PC-3 (cell line): ENCODE measurements at places on chromosomes 6 and 20. TPM values are rescaled to one million over a fixed set of nuclear protein-coding genes. Genes with fewer than 3 reads are reported as not detected.
A peak's percentile ranks its signal among the peaks of the same experiment; 100 is the strongest.

Gene APCDD1L
- total RNA-seq = 2.0 and 4.9 TPM in 2 replicates

Gene SIM1
- total RNA-seq = not detected in 2 replicates

DNA sequence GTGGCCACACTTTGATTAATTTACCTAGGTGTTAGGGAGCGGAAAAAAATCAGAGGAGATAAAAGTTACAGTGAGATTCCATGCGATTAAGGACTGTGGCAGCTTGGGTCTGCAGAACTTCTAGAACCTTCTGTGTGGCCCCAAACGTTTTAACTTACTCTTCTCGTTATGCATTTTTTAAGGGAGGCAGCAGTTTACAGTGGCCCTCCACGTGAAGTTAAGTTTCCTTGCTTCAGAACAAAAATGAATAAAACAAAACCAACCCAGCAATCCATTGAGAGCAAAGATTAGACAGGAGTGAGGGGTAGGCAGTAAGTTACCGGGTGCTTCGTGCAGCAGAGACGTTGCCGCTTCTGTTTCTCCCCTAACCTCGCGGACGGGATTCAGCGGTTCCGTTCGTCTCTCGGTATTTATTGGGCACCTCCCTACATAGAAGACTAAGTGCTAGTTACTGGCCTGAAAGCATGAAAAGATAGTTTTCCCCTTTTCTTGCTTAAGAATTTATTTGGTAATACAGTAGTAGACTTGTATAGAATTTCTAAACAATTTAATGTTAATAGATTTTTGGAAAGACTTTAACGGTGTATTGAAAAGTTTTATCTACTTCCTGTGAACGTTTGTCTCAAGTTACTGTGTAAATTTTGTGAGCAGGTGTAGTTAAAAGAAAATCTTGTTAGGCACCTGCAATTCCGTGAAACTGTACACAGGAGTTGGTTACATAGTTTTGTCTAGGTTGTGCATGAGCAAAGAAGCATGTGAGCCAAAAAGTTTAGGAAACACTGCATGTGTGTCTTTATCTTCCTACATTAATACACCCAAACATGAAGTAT, 1.1 kb downstream of the BAG2 start:
- H3K4me3 ChIP-seq = peak overlapping the region; percentile 92
- no peaks in the 10 kb centered on the region; the same call in 1 of the 2 replicates for H3K36me3 ChIP-seq
- H3K4me1 ChIP-seq = peaks cover 19% of the 10 kb centered on the region
- H3K27ac ChIP-seq = peak overlapping the region; percentile 69

Gene PBOV1
- not detected in 2 replicates for total RNA-seq

DNA sequence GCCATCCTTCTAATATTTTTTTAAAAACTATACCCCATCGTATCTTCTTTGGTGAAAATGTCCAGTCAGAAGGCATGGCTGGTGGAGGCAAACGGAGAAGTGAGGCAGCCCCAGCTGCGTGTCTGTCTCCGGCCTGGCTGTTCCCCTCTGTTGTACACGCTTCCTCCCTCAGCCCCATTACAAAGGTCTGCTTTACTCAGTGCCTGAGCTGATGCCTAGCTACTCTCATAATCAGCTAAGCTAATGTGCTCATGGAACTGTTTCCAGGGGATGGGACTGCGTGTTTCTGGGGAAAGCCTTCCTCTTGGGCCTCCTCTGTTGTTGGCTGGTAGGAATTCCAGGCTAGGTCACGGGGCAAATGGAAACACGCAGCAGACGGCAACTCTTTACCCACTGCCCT, 67.3 kb downstream of the PPP1R3G start:
- H3K4me1 ChIP-seq = peaks cover 23% of the 10 kb centered on the region
- no peak for DNase-seq
- no peaks in the 10 kb centered on the region for H3K27me3 ChIP-seq
- H3K27ac ChIP-seq = peak overlapping the region; percentile 73

- H3K4me3 ChIP-seq = no peak overlapping the region
- H3K36me3 ChIP-seq = no peaks in the 10 kb centered on the region
- H3K27me3 ChIP-seq = no peaks in the 10 kb centered on the region
- DNase-seq = no peak
- peaks cover 32% of the 10 kb centered on the region for H3K4me1 ChIP-seq
These were observed 4.6 kb downstream of the TMEM181 start for GRCh38 chr6:158564243-158565121.

DNA sequence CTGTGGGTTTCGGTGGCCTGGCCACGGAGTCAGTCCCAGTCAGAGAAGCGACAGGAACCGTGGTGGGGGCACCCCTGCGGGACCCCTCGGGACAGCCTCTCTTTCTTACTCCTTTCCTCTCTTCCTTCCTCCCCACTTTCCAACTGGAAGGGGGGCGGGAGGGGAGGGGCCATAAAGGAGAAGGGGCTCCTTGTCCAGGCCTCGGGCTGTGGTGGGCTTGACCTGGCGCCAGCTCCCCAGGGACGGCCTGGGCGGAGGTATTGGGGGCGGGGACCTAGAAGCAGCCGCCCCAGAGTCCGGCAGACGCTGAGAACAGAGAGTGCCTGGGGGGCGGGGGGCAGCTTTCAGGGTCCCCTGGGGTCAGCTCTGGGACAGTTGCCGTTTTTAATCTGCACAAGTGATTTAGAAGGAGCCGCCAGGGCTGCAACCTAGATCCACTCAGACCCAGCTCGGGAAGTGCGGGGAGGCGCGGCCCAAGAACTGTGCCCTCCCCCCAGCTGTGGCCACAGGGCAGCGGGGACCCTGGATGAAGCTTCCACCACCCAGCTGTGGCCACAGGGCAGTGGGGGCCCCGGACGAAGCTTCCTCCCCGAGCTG, 6.4 kb upstream of the ABHD16B start:
- DNase-seq = no peak
- no peak overlapping the region for H3K4me3 ChIP-seq
- H3K27me3 ChIP-seq = peaks cover 20% of the 10 kb centered on the region
- H3K36me3 ChIP-seq = no peaks in the 10 kb centered on the region

- no peak for DNase-seq
- no peak overlapping the region for H3K27ac ChIP-seq
- no peaks in the 10 kb centered on the region for H3K27me3 ChIP-seq
- peaks cover 20% of the 10 kb centered on the region for H3K4me1 ChIP-seq
- no peaks in the 10 kb centered on the region for H3K36me3 ChIP-seq
- H3K4me3 ChIP-seq = no peak overlapping the region
These were observed 65.8 kb downstream of the PHACTR2 start for GRCh38 chr6:143743301-143744166.

DNA sequence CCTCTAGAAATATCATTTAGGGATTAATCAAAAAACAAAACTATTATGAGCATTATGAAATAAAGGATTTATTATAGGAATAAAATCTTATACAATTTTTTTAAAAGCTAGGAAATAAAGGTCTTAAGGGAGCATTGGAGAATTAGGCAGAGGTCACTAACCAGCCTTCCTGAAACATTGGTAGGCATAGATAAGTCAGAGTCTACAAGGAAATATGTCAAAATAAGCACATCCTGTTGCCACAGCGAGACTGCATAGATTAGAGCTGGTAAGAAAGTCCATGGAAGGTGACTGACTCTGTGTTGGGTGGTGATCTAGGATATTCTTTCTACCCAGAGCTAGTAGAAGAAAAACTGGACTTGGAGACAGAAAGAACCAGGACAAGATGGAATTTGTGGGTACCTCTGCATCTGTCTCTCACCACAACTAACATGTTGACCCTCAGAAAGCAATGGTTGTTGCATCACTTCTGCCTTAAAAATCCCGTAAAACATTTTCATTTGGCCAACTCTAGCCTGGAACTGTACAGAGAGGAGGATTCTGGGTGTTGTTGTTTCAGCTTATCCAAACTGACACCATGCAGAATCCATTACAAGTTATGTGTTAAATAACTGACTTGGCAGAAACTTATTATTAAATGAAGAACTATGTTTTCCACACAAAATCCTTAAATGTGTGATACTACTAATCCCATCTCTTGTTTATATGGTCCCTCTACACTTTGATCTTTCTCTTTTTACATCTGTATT, 77.1 kb downstream of the FBXO5 start:
- no peaks in the 10 kb centered on the region for H3K36me3 ChIP-seq
- H3K27me3 ChIP-seq = peaks cover 46% of the 10 kb centered on the region
- no peak overlapping the region for H3K4me3 ChIP-seq
- no peak overlapping the region for H3K27ac ChIP-seq
- no peaks in the 10 kb centered on the region for H3K4me1 ChIP-seq
- DNase-seq = no peak

DNA sequence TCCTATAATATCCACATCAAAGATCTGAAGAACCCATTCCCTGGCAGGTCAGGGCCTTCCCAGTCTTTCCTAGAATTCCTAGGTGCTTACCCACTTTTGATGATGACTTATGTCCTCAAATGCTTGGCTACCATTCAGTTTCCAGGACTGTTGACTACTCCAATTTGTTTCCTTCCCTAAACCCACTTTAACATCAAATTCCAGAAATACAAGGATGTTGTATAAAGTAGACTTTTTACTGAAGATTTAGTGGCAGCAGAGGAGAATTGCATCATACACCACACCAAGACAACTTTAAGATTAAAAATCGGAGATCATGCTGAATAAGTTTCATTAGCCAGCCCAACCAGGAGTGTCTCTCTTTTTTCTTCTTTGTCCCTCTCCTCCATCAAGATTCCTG, 203.3 kb upstream of the LAMP5 start:
- H3K36me3 ChIP-seq = no peaks in the 10 kb centered on the region
- no peak for DNase-seq

Gene PTGIS
- 0.18 TPM in 1 of 2 replicates, not detected in the other for total RNA-seq

GRCh38 chr6:7267466-7268091, 45.4 kb downstream of the SSR1 start:
- H3K4me3 ChIP-seq = peak overlapping the region; percentile 30; the same call in 1 of the 2 replicates
- peak; percentile 99 for DNase-seq
- H3K27me3 ChIP-seq = no peaks in the 10 kb centered on the region
- peak overlapping the region; percentile 69 for H3K27ac ChIP-seq
- H3K36me3 ChIP-seq = no peaks in the 10 kb centered on the region
- H3K4me1 ChIP-seq = peaks cover 14% of the 10 kb centered on the region

DNA sequence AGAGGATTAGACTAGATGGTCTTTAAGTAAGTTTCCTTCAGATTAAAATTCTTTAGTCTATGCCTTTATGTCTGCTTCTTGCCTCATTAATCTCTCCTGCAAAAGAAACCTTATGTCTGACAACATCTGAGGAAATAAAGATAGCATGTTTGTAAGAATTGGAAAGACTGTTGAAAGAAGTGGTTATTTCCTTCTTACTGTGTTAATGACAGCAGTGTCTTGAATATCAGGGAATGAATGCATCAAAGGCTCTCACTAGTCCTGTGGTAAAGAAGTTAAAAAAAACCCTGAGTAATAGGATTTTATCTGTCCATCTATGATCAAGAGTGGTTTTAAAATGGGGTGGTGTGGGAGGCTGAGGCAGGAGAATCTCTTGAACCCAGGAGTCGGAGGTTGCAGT, 302.0 kb downstream of the PRL start:
- no peaks in the 10 kb centered on the region for H3K36me3 ChIP-seq
- no peaks in the 10 kb centered on the region for H3K27me3 ChIP-seq
- DNase-seq = no peak
- no peak overlapping the region for H3K27ac ChIP-seq
- H3K4me3 ChIP-seq = no peak overlapping the region

DNA sequence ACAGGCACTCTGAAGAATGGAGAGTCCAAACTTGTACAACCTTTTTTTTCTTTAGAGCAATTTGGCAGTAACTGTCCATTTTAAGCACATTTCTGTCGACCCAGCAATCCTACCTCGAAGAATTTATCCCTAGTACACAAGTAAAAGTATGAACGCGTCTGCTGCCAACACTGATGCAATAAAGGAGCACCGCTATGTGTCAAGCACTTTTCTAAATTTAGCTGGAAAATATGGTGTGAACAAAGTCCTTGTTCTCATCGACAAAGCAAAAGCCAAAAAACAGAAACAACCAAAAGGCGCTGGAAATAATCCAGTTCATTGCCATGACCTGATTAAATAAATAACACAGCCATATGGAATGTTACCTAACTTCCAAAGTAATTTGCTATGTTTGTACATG, 1.1 kb downstream of the DPM1 start:
- H3K27ac ChIP-seq = no peak overlapping the region
- H3K4me3 ChIP-seq = peak overlapping the region; percentile 92
- no peaks in the 10 kb centered on the region for H3K27me3 ChIP-seq
- H3K4me1 ChIP-seq = peaks cover 39% of the 10 kb centered on the region
- peak; percentile 31 for DNase-seq

DNA sequence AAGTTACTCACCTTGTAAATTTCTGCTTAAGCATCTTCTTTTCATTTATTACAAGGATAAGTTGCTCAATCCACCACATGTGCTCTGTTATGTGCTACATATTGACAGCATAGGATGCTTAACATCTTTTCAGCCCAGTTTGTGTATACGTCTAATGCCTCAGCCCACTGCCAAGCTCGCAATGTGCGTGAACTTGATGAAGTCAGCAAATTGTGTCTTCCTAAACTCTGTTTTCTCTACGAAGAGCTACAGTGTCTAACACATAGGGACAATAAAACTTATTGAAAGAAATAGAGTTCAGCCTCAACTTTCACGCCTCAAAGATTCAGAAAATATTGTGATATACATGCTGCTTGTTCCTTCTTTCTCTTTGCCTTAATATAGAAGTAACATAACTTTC, 500.0 kb downstream of the TFAP2B start:
- H3K27me3 ChIP-seq = no peaks in the 10 kb centered on the region
- no peak for DNase-seq
- H3K4me1 ChIP-seq = no peaks in the 10 kb centered on the region
- H3K36me3 ChIP-seq = no peaks in the 10 kb centered on the region
- no peak overlapping the region for H3K27ac ChIP-seq

DNA sequence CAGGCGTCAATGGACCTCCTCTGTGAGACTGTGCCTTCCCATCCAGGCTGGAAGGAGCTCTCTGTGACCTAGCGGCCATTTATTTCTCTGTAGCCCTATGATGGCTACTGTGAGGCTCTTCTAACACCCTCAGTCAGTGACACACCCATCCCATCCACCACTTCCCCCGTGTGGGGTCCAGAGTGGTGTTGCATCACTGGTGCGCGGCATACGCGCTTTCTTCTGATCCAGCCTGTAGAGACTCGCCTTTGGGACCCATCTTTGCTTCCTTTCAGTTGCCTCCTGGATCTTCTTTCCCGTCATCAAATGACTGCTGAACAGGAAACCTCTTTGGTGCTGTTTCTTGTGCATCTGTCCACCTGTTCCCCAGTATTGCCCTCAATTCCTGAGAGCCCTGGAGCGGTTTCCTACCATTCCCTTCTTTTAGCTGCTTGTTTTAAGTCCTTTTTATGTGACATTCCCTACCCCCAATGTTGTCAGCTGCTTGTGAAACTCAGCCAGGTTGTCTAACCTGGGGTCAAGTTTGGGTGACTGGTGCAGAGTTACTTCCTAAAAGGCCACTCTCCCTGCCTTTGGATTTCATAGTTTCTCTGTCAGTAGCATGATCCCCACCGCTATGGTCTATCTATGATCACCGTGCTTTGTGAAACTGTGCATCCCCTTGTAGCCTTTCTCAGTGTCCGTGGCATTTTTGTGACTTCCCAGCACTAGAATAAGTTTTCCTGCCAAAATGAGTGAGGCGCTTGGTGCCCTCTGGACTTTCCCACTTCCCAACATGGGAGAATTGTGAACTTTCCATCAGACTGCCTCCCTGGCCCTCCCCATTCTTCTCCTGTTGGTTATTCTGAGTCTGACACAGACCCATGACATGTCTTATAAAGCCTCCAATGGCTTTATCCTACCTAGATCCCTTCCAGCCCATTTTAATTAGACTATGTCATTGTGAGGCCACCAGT, 5.7 kb downstream of the PRR3 start:
- peaks cover 24% of the 10 kb centered on the region for H3K36me3 ChIP-seq
- peaks cover 11% of the 10 kb centered on the region for H3K4me1 ChIP-seq

Gene MROH8
- total RNA-seq = 0.58 and 0.98 TPM in 2 replicates

Gene RAMACL
- total RNA-seq = 0.26 and 0.92 TPM in 2 replicates

- no peak overlapping the region for H3K27ac ChIP-seq
- no peaks in the 10 kb centered on the region for H3K4me1 ChIP-seq
- no peak for DNase-seq
- H3K4me3 ChIP-seq = no peak overlapping the region
These were observed 111.3 kb upstream of the MLN start for GRCh38 chr6:33915134-33915533.
